Pancreas (tissue), 10 donors: ENCODE measurements at places on chromosomes 12 and 14. TPM values are rescaled to one million over a fixed set of nuclear protein-coding genes. Genes with fewer than 3 reads are reported as not detected.

Gene SLIRP
- polyA plus RNA-seq, result 189 TPM

Gene TMEM229B
- polyA plus RNA-seq, result 1.9 TPM

Gene GYS2
- not detected for polyA plus RNA-seq

Gene GNB3
- 6.2 TPM for polyA plus RNA-seq

Gene CDCA3
- polyA plus RNA-seq, result 0.80 TPM

Gene LMNTD1
- 0.70 TPM for polyA plus RNA-seq

Gene CAPZA3
- 1.8 TPM for polyA plus RNA-seq

Gene TAS2R14
- polyA plus RNA-seq, result 1.5 TPM

Gene SLC10A1
- polyA plus RNA-seq, result not detected

Gene DCN
- 41.1 TPM for polyA plus RNA-seq

Gene SLC25A21
- 0.46 TPM for polyA plus RNA-seq

Gene ARHGAP9
- polyA plus RNA-seq, result 6.2 TPM

Gene PRKD1
- polyA plus RNA-seq, result 3.1 TPM

DNA sequence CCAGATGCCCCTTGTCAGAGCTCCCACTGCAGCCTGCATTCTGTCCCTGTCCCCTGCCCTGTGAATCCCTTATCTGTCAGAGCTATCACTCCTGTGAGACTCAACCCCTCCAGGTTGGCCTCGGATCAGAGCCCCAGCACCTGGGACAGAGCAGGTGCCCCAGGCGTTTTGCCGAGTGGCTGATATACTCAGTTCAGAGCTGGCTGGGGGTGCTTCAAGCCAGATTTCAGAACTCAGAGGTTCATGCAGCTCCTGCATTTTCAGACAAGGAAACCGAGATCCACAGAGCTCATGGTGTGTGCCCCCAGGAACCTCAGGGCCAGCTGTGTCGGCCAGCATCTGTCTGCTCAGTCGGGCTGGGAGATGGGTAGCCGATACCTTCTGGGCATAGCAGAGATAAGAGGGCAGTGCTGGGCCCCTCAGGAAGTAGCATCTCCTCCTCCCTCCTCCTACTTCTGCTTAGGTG, 228.0 kb upstream of the RTL1 start:
- DNase-seq, result no peak

DNA sequence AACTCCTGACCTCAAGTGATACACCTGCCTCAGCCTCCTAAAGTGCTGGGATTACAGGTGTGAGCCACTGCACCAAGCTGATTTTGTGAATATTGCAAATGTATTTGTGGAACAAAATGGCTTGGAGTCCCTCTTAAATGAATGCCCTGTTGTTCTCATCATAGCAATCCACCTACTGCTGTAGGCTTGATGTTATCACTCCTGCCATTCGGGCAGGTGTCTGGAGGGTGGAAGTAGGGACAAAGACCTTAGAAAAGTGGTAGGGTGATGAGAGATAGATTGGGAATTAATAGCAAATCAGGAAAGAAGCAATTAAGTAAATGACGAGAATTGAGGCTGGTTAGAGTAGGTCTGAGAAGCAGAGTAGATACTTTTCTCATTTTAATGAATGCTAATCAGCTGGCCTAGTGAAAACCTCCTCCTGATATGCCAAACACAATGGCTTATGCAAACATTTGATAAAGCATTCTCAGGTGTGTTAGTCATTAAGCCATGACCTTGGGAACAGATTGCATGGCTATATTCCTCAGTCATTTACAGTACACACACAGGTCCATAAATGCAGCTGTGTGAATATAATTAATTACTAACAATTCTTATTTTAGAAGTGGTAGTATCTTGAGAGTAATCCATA, 60.5 kb upstream of the USP44 start:
- DNase-seq, result no peak

- DNase-seq, result no peak
Measured at GRCh38 chr12:38691164-38691563, 214.2 kb downstream of the CPNE8 start.

GRCh38 chr12:48972213-48972951, 847 bp upstream of the WNT10B start:
- DNase-seq, result no peak

- DNase-seq, result no peak
Measured at GRCh38 chr14:89440986-89441909, 24.2 kb upstream of the FOXN3 start.

- DNase-seq, result no peak
Measured at GRCh38 chr14:53620890-53621289, 335.7 kb downstream of the BMP4 start.

- no peak for DNase-seq
Measured at GRCh38 chr14:102777711-102778337, 575 bp downstream of the TRAF3 start.

- DNase-seq, result no peak
Measured at GRCh38 chr12:123917337-123917850, 55.2 kb downstream of the CCDC92 start.

GRCh38 chr12:66061557-66062289, 68.8 kb downstream of the LLPH start:
- no peak for DNase-seq

- no peak for DNase-seq
Measured at GRCh38 chr14:89600029-89600428, 183.0 kb upstream of the FOXN3 start.

DNA sequence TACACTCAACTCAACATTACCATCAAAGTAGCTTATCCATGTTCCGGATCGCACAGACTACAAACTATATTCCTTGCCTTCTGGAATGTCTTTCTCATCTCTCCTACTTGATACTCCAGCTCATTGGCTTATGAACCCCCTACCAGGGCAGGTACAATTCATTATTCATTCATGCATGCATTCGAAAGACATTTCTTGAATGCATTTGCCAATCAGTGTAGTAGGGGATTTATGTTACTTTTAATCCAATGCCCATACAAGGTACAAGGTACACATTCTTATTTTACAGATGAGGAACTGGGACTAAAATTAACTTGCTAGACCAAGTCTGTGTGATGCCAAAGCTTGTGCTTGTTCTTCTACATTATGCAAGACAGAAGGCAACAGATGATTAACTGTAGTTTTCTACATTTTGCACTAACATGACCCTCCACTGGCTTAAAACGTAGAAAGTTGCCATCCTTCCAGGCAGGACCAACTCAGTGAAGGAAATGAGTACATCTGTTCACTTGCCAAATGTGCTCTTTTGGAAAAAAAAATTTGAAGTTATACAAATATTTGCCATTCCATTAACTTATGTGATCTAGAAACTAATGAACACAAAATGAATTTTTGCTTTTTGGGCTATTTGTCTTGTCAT, 53.8 kb upstream of the KCNJ8 start:
- DNase-seq, result no peak

DNA sequence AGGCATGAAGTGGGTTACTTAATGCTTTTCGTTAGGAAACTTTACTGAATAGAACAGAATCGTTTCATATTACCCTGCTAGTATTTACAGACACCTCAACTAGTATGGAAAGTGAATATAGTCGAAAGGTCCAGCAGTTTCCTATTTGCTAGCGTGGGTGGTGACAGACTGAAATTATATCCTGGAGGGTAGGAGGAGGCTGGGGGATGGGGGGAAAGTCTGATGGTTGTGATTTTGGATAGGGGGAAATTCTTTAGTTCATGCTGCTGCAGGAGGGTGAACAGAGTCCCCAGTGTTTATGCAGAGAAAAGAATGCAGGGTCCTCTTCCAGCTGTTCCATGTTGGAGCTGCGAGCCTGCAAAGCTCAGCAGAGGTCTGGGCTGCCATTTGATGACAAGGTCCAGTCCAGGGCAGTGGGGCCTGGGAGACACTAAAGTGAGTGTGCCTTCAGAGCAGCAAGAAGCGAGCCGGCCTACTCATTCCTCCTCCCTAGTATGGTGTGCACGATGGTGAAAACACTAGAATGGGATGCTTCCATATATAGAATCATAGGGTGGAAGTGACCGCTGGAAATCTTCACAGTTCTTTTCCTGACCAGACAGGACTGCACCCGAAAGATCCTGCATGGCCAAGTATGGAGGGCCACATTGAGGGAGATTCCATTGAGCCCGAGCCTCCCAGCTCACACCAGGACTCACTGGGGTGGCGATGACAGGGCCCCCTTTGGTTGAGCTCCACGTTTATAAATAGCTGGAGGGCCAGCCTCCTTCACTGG, 2.1 kb downstream of the SAMD4A start:
- DNase-seq, result no peak

GRCh38 chr12:130473266-130473665, 135.6 kb downstream of the PIWIL1 start:
- DNase-seq, result no peak

DNA sequence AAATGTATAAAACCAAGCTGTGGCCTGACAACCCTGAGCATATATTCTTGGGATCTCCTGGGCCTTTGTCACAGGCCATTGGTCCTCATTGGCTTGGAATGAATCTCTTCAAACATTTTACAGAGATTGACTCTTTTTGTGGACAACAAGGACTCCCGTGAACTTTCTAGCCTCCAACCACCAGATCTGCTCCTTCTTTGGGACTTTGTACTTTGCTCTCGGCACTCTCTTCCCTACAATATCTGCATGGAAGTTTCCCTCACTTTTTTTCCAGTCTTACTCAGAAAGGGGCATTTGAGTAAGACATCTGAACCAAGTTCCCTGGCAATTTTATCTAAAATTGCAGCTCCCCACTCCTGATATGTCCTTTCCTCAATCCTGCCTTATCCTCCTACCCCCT, 158.8 kb downstream of the PHLDA1 start:
- DNase-seq, result no peak

DNA sequence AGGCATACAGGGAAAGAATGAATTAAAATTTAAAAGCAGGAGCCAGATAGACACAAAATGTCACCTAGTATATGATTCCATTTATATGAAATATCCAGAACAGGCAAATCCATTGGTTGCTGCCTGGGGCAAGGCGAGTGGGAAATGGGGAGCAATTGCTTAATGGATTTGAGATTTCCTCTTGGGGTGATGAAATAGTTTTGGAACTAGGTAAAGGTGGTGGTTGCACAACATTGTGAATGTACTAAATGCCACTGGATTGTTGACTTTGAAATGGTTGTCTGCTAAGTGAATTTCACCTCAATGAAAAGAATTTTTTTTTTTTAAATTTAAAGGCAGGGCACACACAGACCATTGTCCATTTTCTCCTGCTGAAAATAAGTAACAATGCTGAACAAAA, 61.9 kb downstream of the ABCC9 start:
- DNase-seq, result no peak

DNA sequence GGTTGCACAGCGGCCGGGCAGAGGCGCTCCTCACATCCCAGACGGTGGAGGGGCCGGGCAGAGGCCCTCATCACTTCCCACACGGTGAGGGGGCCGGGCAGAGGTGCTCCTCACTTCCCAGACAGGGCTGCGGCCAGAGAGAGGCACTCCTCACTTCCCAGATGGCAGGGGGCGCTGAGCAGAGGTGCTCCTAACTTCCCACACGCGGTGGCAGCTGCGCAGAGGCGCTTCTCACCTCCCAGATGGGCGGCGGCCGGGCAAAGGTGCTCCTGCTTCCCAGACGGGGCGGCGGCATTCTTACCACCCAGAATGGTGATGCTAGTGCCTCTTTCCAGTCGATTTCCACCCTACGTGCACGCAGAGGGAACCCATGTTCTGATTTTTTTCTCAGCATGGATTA, 304.4 kb downstream of the RGS6 start:
- DNase-seq, result no peak

- no peak for DNase-seq
Measured at GRCh38 chr12:46108721-46109120, 118.3 kb upstream of the SCAF11 start.

GRCh38 chr12:97797473-97797872, 334.9 kb downstream of the RMST start:
- no peak for DNase-seq

DNA sequence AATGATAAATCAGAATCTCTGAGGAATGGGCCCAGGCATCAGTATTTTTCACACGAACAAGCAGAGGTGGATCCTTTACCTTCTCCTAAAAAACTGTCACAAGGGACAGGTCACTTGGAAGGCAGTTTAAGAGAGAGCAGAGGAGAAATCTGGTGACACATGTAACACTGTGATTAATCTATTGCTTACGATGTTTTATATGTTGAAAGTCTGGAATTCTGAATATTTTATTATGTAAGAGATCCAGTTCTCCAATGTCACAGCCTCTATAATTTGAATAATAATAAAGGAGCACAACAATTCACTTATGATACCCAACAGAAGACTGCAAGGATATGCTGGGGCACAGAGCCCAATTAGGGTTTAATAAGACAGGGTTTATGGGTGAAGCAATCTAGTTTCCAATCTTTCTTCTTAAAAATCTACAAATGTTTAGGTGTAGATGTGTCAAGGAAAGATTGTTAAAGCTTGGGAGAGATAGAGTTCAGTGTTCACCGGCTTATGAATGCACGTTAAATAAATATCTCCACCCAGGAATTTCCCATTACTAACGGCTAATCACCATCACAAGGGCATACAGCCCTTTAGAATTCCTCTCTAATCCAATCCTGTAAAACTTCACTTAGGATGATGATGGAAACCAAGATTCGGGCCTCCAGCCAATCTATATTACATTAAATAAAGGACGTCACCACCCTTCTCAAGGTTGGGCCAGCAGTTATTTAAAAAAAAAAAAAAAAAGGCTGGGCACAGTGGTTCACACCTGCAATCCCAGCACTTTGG, 23.4 kb downstream of the DUSP16 start:
- no peak for DNase-seq

DNA sequence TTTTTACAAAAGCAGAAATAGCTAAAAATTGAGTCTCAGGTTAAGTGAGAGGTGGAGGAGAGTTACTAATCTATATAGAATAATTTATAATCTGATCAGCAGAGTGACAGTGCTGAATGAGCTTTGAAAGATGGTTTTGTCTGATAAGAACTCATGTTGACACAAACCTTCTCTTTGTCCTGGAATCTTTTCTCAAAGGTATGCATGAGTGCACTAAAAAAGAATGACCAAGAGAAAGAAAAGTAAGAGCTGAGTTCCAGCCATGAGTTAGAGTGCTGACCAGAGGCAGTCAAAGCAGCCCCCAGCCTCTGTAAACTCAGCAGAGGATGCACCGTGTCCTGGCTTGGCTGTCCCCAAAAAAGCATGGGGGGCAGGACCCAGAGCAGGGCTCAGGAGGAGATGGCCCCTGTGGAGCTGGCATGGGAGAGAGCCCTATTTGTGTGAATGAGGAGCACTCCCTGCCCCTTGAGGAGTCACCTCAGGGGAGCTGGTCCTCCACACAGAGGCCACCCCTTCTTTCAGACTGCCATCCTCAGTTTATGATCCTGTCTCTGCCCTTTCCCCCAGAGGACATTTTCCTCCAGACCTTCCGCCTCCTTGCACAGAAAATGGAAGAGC, 129.8 kb downstream of the SEC23A start:
- no peak for DNase-seq
